ENCODE measurements at places on chromosomes 12 and 14. TPM values are rescaled to one million over a fixed set of nuclear protein-coding genes. Genes with fewer than 3 reads are reported as not detected.

Gene SMIM41
- 2.0 TPM for total RNA-seq

Gene PPP1CC
- 98.9 TPM for total RNA-seq

Gene TAS2R8
- not detected for total RNA-seq

GRCh38 chr14:24483604-24484252 is 24.3 kb downstream of the CMA1 start:
- peak; percentile 42 for DNase-seq
- no peak overlapping the region for H3K27ac ChIP-seq
- no peak overlapping the region for H3K4me3 ChIP-seq
- H3K36me3 ChIP-seq = no peaks in the 10 kb centered on the region
- H3K4me1 ChIP-seq = no peaks in the 10 kb centered on the region
- H3K27me3 ChIP-seq = no peaks in the 10 kb centered on the region

- H3K36me3 ChIP-seq = no peaks in the 10 kb centered on the region
- no peak for DNase-seq
- H3K27ac ChIP-seq = no peak overlapping the region
- H3K4me1 ChIP-seq = no peaks in the 10 kb centered on the region
Observed at GRCh38 chr14:33098016-33098415, 159.3 kb downstream of the NPAS3 start.

- H3K27me3 ChIP-seq = no peaks in the 10 kb centered on the region
- H3K4me3 ChIP-seq = no peak overlapping the region
Observed at GRCh38 chr12:109201496-109201885, 85.1 kb downstream of the ACACB start.

- no peaks in the 10 kb centered on the region for H3K4me1 ChIP-seq
- DNase-seq = no peak
- H3K27ac ChIP-seq = no peak overlapping the region
- no peak overlapping the region for H3K4me3 ChIP-seq
Observed at GRCh38 chr14:96663076-96663475, 134.1 kb upstream of the VRK1 start.

DNA sequence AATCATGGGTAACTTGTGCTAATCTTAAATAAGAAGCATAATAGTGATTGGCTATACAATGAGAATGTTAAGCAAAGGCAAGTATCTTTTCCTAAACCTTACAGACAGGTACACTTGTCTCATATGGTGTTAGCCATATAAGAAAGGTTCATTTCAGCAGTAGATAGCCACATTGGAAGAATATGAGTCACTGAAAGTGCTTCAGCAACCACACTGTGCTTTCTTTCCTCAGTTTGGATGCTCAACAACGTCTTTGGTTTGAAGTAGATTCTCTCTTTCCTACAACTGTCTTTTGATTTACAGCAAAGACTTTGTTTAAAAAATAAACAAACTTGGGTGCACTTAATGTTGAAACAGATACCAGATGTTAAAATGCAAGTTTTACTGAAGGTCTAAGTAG is 8.9 kb downstream of the DDHD1 start:
- DNase-seq = peak; percentile 7
- H3K36me3 ChIP-seq = no peaks in the 10 kb centered on the region
- no peak overlapping the region for H3K27ac ChIP-seq
- H3K4me1 ChIP-seq = peaks cover 4% of the 10 kb centered on the region

DNA sequence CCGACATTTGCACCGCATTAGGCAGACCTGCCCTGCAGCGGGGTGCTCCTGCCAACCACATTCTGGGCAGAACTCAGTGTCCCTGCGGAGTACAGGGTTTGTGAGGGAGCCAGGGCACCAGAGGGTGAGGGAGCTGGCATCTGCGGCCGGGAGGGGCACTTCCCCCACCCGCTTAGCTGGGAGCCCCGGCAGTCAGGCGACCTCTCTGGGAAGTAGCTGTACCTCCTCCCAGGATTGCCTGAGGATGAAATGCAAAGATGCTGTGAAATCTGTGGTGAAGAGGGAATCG is 58.6 kb downstream of the ANKRD9 start:
- no peaks in the 10 kb centered on the region for H3K4me1 ChIP-seq
- no peak overlapping the region for H3K4me3 ChIP-seq
- no peak for DNase-seq
- no peak overlapping the region for H3K27ac ChIP-seq
- peaks cover 20% of the 10 kb centered on the region for H3K36me3 ChIP-seq

GRCh38 chr12:54585243-54585642 is 3.2 kb downstream of the PPP1R1A start:
- no peaks in the 10 kb centered on the region for H3K36me3 ChIP-seq
- no peak for DNase-seq
- H3K27me3 ChIP-seq = peaks cover 47% of the 10 kb centered on the region
- H3K27ac ChIP-seq = no peak overlapping the region

Gene ERBB3
- total RNA-seq = 0.66 TPM

Measured in fibroblast of lung (primary cell).